Activated CD4-positive, alpha-beta T cell treated with anti-CD3 and anti-CD28 coated beads for 1 hour (primary cell): ENCODE measurements at places on chromosomes 4 and X.

DNA sequence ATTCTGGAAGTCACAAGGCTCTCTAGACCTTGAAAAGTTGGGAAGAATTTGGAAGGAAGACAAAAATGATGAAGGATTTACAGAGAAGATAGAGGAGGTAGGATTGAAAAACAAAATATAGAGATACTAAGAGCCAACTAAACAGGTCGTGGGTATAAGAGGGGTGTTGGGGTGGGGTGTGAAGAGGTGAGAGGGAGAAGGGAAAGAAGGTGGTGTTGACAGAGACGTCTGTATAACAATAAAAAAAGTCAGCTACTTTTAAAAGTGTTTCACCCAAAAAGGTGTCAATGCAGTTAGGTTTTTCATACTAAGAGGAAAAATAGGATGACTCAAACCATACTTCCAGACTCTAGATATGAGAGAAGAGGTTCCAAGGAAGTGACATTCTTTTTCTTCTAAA is 33.0 kb upstream of the MAP3K15 start:
- DNase-seq = no peak

DNA sequence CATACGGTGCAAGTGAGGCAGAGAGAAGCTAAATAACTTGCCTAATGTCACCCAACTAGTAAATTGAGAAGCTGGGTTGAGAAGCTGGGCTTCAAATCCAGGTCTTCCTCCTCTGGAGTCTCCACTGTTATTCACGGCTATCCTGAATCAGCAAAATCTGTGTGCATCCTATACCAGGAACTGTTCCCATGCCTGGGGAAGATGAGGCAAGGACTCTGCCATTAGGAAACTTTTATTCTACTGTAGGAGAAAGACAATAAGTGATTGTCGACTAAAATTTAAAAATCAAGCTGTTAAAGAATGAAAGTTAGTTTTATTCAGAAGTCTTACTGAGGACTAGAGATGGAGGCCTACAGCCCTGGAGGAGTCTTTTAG is 872 bp upstream of the TEC start:
- no peak for DNase-seq

- no peak for DNase-seq
Observed at GRCh38 chr4:103802766-103803165, 83.0 kb upstream of the TACR3 start.

DNA sequence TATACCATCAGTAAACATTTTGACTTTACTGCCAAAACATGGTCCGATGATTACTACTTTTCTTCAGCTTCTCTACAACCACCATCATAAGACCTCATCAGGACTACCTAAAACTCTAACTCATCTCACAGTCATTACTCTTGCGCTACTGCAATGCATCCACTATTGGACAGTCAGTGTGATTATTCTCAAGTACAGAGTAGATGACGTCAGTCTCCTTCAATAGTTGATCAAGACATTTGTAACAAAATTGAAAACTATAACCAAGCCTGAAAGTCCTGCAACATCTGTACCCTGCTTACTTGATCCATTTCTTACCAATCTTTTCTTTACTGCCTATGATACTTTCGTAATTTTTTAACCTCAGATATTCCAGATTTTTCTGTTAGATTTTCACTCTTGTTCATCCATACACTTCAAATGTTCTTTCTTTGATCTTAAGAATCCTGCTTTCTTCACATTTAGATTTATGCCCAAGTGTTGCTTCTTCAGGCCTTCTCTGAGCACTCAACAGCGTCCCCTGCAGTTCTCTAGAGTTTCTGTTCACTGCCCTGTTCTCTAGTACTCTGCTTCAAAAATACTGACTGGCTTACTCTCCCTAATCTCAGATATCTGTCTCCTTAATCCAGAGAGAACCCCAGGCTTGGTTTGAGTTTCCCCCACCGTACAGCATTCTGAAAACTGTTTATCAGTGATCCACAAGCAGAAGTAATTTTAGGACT is 1517.6 kb downstream of the STIM2 start:
- no peak for DNase-seq

DNA sequence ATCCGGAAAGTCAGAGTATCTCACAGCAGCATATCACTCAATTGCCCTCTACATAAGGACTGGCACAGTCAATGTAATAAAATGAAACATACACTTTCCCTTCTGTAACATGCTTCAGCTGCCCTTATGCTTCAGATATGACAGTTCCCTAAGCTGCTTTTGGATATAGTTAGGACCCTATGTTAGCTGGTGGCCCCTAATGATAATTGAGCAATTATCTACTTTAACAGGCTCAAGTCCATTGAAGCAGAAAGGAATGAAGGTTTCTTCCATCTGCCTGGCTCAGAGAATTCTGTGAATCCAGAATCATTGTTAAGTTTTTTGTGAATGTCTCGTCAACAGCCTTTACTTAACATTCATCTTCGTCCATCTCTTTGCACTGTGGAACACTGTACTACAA is 951.2 kb upstream of the DIAPH2 start:
- DNase-seq = no peak

GRCh38 chr4:103018391-103019307 is 856 bp downstream of the SLC9B1 start:
- DNase-seq = no peak

GRCh38 chrX:38515291-38515690 is 46.1 kb upstream of the TSPAN7 start:
- DNase-seq = no peak

DNA sequence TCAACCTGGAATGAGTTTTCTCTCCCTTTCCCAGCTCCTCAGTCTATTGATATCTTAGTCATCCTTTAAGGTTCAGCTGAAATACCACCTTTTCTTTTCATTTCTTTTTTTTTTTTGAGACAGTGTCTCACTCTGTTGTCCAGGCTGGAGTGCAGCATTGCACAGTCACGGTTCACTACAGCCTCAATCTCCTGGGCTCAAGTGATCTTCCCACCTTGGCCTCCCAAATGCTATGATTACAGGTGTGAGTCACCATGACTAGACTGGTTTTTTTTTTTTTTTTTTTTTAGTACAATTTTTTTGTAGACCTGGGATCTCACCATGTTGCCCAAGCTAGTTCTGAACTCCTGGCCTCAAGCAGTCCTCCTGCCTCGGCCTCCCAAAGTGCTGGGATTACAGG is 28.9 kb downstream of the AFF1 start:
- DNase-seq = no peak

DNA sequence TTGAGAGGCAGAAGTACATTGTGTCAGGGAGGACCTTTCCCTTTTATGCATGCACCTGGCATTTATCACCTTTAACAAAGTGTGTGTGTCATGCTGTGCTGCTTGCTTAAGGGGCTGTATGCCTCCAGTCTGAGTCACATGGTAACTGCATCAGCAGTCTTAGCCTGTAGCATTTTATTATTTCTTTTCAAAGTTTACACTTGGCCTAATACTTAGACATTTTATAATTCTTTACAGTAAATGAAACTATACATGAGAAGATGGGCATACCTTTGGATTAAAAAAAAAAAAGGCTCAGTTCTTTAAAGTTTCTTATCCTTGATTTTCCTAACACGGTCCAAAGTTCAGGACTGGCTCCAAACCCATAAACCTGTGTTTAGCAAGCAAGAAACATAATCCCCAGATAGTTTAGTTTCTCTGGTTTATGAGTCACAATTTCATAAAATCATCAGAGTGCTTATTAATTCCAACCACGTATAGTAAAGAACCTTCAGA is 14.6 kb downstream of the NPNT start:
- DNase-seq = no peak
